ENCODE measurements at places on chromosomes 2 and 18. TPM values are rescaled to one million over a fixed set of nuclear protein-coding genes. Genes with fewer than 3 reads are reported as not detected.

DNA sequence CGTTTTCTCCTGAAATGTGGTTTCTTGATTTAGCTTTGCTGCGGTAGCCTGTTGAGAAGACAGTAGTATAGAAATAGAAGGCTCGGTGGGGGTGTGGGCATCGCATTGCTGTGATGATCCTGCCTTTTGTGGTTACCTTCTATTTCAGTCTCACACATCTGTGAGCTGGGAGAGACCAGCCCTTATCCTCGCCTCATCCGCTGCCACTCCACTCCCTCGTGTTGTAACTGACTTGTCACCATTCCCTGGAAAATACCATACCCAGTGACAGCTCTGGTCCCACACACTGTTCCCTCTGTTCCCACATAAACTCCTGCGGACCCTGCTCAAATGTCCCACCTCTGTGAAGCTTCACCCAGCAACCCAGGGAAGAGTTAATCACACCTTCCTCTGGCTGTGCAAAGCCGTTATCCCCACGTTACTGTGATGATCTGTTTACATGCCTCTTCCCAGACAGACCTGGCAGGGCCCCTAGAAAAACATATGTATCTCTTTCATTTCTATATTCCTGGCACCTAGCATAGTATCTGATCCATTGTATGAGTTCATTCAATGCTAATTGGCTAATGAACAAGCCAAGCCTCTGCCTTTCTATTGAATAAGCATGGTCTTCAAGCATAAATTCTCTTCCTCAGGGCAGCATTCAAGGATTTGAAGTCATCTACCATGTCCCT lies 114.6 kb downstream of the MAPK4 start:
- no peak for DNase-seq

The TUBB8B gene
- total RNA-seq = 0.14 TPM

DNA sequence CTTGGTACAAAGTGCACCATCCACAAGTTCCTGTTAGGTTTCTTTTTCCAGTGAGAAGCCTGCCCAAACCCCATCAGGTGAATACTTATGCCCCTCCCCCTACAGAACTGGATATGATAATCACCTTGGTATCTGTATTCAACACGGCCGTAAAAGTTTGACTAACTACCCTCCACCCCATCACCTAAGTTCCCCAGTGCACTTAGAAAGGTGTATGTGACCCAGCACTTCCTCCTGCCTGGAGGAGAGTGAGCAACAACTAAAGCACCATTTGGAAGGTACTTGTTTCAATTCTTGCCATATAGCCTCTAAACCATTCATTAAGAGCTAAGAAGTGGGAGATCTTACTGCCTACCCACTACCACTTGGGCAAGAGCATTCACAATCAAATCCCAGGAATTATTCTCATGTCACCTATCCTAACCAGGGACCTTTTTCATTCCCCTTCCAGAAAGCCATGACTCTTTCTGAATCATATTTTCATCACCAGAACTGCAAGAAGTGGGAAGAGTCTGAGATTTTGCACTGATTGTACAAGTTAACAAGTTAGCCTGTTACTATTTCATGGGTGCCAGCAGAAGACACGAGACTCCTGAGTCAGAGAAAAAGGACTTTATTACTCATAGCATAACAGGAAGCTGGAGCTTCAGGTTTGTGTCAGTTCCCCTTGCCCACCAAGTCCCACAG lies 53.5 kb upstream of the NDUFV2 start:
- DNase-seq = peak; percentile 10

- DNase-seq = no peak
Observed at GRCh38 chr18:44107187-44107586, 573.5 kb upstream of the SETBP1 start.

DNA sequence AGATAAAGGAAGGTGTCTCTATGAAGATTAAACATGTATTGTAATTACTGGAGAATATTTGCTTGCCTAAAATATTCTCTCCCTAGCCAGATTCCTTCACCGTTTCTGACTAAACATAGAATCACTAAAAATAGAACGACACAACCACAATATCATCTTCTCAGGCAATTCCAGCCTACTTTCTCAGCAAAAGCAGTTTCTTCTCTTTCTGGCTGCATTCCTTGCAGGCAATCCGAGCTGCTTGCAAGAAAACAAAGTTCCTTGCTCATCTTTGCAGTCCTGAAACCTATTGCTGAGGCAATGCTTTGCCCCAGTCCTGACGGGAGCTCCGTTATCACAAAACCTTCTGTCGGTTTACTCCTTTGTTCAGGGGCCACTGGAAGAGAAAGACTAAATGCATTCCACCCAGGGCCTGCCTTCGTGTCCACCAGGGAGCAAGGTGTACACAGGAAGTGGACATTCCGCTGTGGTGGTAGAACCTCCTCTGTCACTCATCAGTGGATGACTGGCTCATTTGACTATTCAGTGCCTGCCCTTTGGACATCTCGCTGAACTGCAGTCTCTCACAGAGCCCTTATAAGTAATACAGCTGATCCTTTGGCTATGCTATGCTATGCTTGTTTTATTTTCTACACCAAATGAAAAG lies 239.2 kb upstream of the DOK6 start:
- DNase-seq = no peak

The RTTN gene
- 23.9 TPM for total RNA-seq

DNA sequence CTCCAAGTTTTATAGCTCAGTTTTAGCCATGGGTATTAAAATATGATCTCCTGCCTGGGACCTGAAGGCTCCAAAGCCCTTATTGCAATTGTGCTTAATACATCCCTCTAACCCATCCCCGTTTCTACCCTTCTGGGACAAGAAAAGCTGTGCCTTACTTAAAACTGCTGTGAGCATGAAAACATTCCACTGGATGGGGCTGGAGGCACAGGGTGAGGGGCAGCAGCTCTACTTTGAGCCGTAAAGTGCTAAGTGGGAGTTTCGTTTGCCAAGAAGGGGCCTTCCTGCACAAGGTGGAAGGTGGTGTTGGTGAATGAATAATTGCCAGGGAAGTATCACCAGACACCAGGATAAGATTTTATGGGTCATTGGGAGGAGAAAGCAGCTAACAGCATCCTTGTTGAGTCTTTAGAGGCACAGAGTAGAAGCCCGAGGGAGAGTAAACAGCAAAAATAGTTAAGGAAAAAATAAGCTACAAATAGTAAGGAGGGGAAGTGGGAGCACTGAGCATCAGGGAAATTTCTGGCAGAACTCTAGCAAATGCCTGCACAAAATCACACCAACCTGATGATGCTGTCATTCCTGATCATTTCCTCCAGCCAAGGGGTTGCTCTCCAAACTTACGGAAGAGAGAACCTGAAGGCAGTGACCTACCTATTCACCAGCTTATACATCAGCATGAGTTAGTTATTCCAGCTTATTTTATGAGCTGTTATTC lies 218.4 kb downstream of the MREG start:
- DNase-seq = peak; percentile 34
